Renal cortical epithelial cell (primary cell): ENCODE measurements at places on chromosomes 6 and 20. TPM values are rescaled to one million over a fixed set of nuclear protein-coding genes. Genes with fewer than 3 reads are reported as not detected.

STMND1 gene
- total RNA-seq: not detected in 2 replicates

DNA sequence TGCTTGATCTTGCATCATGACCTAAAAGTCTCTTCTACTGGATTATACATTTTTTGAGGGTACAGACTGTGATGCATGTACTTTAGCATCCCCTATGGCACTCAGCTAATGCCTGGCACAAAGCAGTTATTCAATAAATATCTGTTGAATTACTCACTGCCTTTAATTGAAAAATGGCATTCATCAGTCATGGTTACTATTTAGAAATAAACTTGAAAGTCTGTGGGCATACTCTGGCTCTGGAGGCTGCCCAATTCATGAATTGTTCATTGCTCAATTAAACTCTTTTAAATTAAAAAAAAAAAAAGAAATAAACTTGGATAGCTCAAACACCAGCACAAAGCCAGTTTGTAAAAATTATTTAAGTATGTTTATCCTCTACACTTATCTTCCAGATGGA lies 40.0 kb downstream of the HEBP2 start:
- DNase-seq: peak; percentile 31

APOM gene
- total RNA-seq: 0.69 and 0.80 TPM in 2 replicates

GRCh38 chr6:136396908-136397307 lies 107.3 kb upstream of the BCLAF1 start:
- no peak for DNase-seq
